DMS 273 treated with DMSO at 0.1 percent for 48 hours (cell line): ENCODE measurements at places on chromosomes 2 and 18.

DNA sequence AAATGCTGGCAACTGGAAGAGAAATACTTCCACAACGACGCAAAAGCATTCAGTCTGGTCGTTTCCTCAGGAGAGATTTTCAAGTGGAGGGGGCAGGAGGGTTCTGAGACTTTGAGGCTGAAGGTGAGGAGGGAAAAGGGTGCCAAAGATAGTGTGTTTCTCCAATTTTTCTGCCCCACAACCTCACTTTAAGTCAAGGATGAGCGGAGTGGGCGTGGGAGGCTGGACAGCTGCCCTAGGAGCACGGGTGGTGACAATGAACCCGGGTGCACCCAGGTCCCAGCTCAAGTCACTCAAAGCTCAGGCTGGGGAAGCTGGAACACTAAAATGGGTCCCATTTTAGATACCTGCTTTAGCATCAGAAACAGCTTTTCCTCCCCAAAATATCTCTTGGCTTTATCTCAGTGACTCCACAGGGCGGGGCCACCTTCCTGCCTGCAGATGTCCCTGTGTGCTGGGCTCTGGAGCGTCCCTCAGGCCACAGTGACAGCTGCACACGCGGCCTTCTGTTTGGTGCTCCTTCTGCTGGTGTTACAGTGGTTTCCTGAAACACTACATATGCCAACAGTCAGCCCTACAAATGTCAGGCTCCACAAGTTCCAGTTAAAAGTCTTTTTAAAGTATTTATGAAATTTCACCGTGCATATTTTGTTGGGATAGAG lies 1.4 kb upstream of the MBP start:
- no peak for DNase-seq

DNA sequence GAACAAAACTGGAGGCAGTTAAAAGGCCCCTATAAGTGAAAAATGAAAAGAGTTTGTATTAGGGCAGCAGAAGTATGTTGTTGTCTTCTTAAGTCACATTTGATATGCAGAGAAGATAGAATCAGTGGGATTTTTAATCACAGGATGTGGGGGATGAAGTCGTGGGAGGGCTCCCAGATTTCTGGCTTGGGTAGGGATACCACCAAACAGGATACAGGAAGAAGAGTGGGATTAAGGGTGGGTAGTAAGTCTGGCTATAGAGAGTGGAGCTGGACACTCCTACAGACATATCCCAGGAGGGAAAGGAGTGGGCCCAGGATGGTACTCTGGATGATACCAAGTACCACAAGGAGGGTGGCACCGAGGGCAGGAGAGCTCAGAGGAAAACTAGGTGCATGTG lies 99.3 kb downstream of the GAREM1 start:
- DNase-seq, result no peak

- DNase-seq, result no peak
These were observed 2114.1 kb upstream of the PIK3C3 start for GRCh38 chr18:39840856-39841481.

DNA sequence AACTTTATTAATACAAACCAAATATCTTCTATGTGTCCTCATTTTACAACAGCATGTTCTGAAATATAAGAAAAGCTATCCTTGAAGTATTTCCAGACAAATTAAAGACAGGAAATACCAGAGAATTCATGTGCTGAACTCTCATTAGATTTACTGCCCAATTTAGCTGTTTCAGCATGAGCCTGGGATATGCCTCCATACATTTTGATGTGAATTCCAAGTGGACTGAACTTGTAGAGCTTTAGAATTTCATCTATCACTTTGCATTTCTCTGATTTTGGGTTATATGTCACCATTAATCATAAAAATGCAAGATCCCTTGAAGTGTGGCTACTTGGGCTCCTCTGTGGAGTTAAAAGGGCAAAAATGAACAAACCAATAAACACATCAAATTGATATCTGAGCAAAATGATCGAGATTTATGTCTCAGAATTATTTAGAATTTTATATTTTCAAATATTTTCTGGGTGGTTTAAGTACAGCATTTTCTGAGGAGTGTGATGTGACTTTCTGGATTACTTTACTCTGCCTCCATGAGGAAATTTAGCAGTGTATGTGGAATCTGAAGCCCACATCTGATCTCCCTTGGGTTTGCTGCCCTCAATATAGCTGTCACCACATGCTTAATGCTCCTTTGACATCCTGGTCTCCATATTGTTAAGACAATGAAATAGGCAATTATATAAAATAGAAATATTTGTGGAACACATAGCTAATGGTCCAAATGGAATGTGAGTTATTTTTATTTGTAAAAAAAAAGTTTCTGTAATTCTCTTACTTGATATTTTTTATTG lies 206.6 kb upstream of the RBMS1 start:
- DNase-seq, result no peak

DNA sequence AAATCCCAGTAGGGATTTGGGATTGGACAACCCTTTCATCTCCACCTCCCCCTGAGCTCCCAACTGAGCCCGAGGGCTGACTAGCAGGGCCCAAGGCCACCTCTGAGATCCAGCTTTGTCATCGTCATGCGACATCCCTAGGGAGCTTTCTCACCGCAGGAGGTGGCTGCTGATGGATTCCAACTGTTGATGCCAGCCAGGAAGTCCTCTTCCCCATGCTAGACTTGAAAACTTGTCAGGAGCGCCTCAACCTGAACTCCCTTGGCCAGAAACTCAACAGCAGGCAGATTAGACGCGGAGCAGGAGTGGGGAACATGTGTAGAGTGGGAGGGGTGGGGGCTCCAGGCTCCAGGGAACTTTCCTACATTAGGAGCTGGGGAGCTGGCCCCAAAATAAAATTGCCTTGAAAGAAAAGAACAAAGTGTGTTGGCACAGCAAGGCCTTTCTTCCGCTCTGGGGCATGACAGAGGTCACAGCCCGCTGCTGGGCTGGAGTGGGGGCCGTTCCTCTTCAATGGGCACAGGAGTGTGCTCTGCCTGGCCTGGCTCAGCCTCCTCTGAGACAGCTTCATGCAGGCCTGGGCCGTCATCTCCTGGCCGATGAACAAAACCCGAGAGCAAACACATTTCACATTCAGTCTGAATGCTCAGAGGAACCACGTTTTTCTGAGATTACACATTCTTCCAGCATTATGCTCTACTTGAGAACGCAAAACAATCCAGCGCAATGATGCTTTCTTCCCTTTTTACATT lies 34.5 kb downstream of the EMILIN2 start:
- no peak for DNase-seq
